ENCODE measurements at places on chromosomes 5 and 9.

DNA sequence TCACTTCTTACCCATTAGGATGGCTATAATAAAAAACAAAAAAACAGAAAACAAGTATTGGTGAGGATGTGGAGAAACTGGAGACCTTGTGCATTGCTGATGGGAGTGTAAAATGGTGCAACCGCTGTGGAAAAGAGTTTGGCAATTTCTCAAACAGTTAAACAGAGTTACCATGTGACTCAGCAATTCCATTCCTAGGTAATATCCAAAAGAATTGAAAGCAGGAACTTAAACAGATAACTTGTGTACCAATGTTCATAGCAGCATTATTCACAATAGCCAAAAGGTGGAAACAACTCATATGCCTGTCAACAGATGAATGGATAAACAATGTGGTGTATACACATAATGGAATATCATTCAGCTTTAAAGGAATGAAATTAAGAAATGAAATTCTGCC is 28.9 kb downstream of the DCP2 start:
- DNase-seq: no peak

DNA sequence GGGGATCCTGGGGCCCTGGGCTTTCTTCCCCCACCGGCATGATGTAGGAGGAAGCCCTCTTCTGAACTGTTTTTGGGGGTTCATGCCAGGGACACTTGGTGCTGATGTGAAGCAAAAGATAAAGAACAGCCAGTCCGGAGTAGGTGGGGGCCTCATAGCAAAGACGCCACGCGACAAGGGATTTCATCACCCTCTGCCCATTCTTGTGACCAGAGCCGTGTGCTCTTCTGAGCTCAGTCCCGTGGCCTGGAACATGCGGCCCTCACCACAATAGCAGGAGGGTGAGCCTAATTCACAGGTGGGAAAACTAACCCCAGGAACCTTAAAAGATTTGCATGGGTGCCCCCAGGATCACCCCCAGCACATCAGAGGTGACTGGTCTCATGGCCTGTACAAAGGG is 225.9 kb downstream of the HSPA4 start:
- no peak for DNase-seq

DNA sequence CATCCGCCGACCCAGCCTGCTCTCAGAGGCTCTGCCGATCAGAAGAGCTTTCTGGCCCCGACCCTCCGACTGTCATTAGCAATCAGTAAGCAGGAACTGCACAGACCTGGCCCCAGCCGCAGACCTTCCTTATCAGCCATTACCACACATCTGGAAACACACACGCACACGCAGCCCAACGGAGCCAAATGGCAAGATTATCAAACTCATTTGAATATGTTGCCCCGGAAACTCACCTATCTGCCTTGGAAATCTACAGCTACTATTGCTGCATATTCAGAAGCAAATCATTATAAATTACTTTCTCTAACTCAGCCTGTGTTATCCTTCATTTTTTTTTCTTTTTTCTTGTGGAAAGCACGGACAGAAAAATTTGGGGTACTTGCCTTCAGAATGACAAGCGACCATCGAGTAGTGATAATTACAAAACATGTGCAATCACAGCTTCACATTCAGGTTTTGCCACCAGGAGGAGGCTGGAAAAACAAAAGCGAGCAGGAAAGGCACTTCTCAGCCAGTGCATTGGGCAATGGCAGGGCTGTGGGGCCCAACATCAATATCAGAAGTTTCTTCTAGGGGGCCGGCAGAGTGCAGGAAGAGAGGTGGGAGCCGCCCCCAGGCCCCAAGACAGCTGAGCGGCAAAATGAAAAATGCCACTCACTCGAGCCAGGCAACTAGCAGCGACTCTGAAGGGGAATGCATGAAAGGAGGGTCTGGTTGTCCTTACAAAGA is 122.3 kb downstream of the VAV2 start:
- no peak for DNase-seq

DNA sequence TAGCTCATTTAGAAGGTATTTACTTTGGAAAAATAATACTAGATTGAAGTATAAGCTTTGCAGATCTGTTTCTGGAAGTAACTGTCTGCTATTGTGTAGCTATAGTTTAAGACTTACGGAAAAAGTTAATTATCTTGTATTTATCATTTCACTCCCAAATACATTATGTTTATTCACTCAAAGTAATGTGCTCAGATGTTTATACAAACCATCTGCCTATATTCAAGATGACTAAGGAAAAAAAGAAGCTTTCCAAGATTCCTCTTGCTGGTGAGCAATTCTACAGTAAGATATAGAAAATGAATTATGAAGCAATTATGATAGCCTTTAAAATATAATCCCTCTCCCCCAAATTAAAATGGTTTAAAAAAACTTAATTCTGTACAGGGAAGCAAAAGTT is 137.9 kb downstream of the KIAA0825 start:
- no peak for DNase-seq
